GM12891 (cell line): ENCODE measurements at places on chromosomes 2 and 18.

DNA sequence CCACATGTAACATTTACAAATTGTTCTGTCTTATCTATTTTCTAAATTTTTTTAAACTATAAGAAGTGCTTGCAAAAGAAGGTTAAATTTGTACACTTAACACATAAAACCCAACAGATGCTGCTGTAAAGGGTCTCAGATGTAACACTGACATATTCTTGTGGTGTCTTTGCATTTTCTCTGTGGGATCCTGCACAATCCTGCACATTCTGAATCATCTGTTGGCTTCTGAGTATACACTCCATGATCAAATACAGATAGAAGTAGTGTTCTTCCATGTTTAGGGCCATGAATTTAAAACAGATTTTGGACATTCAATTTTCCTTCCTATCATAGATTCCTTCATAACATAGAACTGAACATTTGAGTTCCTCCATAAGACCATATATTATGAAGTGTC, 89.0 kb downstream of the SPRED2 start:
- DNase-seq: no peak

- DNase-seq: no peak
These were observed 173.6 kb downstream of the LDLRAD4 start for GRCh38 chr18:13392029-13392750.

- DNase-seq: no peak
These were observed 32.6 kb downstream of the ANKMY1 start for GRCh38 chr2:240524963-240525718.

GRCh38 chr2:240917684-240918257, 11.6 kb downstream of the CROCC2 start:
- no peak for DNase-seq

DNA sequence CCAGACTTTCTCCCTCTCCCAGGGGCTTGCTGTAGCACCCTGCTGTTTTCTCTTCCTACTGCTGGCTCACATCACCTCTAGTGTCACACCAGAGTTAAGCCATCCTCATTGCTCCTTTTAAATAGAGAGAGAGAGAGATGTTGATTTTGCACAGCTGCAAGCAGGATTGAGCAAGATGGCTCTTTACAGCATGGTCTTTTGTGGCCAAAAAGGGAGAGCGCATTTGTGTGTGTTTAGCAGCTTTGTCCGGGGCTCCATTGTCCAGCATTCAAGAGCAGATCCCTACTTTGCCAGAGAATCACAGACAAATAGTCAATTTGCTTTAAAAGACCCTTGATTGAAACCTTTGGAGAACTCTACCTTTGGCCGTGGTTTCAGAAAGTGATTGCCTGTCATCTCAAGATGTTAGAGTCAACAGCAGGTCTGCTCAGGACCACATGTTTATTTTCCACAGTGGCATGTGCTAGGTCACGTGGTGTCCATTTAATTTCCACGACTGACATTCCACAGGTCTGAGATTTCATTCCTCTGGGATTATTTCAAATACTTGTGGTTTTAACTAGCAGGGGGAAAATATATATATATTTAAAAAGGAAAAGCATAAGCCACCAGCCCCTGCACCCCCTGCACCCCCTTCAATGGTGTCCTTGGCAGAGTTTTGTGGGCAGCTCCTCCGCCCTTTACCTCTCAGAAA, 359.9 kb upstream of the SLC14A2 start:
- no peak for DNase-seq

GRCh38 chr2:36389091-36389564, 33.5 kb downstream of the CRIM1 start:
- no peak for DNase-seq
